Astrocyte (in vitro differentiated cells and primary cell): ENCODE measurements at places on chromosomes 1 and 21. TPM values are rescaled to one million over a fixed set of nuclear protein-coding genes. Genes with fewer than 3 reads are reported as not detected.

The HSD3B1 gene
- total RNA-seq, result 0.61 and 2.8 TPM in 2 replicates

The GJA4 gene
- total RNA-seq, result not detected in 2 replicates

The GORAB gene
- total RNA-seq, result 11.2 and 16.4 TPM in 2 replicates

The SYT6 gene
- 0.38 and 0.39 TPM in 2 replicates for total RNA-seq

DNA sequence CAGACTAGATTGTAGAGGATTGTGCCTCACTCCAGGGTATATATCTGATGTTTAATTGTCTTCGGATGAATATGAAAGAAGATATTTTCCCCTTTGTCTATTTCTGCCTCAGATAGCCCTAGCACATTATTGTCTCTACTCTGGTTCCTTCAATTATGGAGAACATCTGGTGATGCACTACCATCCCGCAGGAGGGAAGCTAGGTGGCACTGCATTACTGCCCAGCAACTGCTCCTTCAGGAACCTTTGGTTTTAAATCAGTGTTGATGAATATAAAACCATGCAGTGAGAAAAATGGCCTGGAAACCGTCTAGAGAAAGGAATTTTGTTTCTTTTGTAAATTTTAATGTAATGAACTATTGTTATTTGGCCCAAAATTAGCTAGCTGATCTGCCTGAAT lies 68.5 kb downstream of the GPR88 start:
- peak; percentile 44 for DNase-seq

- DNase-seq, result no peak
Observed at GRCh38 chr1:236895665-236896387, 100.7 kb downstream of the MTR start.

GRCh38 chr21:33660406-33660805 lies 18.1 kb downstream of the ITSN1 start:
- DNase-seq, result peak; percentile 50

- no peak for DNase-seq
Observed at GRCh38 chr21:31786164-31786920, 54.4 kb upstream of the SCAF4 start.

GRCh38 chr1:201631037-201631436 lies 92.1 kb downstream of the NAV1 start:
- no peak for DNase-seq
